ENCODE measurements at places on chromosomes 7 and 10.

GRCh38 chr10:44185315-44185666 is 199.6 kb downstream of the CXCL12 start:
- H3K36me3 ChIP-seq = no peaks in the 10 kb centered on the region
- no peak for DNase-seq
- H3K27ac ChIP-seq = no peak overlapping the region

GRCh38 chr10:44958898-44959246 is 730 bp upstream of the RASSF4 start:
- H3K4me3 ChIP-seq = peak overlapping the region; percentile 80
- peaks cover 15% of the 10 kb centered on the region for H3K4me1 ChIP-seq
- H3K27me3 ChIP-seq = no peaks in the 10 kb centered on the region
- no peak for DNase-seq
- peaks cover 14% of the 10 kb centered on the region for H3K36me3 ChIP-seq
- peak overlapping the region; percentile 77 for H3K27ac ChIP-seq

DNA sequence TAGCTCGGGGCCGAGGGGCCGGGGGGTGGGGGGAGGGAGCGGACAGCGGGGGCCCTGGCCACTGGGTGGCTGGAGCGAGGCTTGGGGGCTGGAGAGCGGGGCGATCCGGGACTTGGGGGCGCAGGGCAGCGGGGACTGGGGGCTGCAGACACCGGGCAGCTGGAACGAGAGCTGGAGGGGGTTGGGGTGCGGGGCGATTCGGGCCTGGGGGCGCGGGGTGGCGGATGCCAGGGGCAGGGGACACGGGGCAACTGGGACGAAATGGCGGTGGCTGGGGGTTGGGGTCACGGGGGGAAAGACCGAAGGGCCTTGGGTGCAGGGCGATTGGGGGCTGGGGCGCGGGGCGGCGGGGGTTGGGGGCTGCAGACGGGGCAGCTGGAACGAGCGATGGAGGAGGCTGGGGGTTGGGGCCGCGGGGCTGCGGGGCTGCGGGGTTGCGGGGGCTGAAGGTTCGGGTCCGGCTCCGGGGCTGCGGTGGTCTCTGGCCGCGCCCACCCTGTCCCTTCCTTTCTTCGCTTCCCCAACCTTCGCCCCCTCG is 590 bp downstream of the COL26A1 start:
- H3K36me3 ChIP-seq = no peaks in the 10 kb centered on the region
- H3K27me3 ChIP-seq = peaks cover 28% of the 10 kb centered on the region
- H3K27ac ChIP-seq = no peak overlapping the region

- H3K4me3 ChIP-seq = no peak overlapping the region
- H3K27ac ChIP-seq = peak overlapping the region; percentile 7
- no peak for DNase-seq
Measured at GRCh38 chr10:86644794-86645445, 9.4 kb upstream of the OPN4 start.

GRCh38 chr10:124090601-124091209 is 2.7 kb downstream of the CHST15 start:
- H3K27me3 ChIP-seq = peaks cover 55% of the 10 kb centered on the region
- H3K4me1 ChIP-seq = no peaks in the 10 kb centered on the region
- no peak overlapping the region for H3K27ac ChIP-seq
- H3K4me3 ChIP-seq = no peak overlapping the region
- DNase-seq = no peak

DNA sequence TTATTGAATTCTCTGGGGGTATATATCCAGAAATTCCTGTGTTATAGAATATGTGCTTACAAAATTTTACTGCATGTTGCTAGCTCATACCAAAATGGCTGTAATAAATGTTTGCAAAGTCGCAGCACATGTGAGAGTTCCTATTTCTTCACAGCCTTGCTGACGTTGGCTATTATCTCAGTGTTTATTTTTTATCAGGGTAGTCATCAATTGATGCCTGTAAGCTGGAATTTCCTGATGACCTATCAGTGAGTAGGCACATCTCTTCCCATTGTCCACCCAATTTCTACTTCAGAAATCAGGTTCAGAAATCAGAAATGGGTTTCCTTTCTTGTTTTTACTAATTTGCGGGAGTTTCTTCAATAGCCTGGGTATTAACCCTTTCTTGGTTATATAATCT is 268.1 kb upstream of the FZD8 start:
- H3K27ac ChIP-seq = no peak overlapping the region
- H3K4me3 ChIP-seq = no peak overlapping the region
- no peaks in the 10 kb centered on the region for H3K4me1 ChIP-seq
- DNase-seq = no peak
- H3K36me3 ChIP-seq = no peaks in the 10 kb centered on the region
- no peaks in the 10 kb centered on the region for H3K27me3 ChIP-seq

DNA sequence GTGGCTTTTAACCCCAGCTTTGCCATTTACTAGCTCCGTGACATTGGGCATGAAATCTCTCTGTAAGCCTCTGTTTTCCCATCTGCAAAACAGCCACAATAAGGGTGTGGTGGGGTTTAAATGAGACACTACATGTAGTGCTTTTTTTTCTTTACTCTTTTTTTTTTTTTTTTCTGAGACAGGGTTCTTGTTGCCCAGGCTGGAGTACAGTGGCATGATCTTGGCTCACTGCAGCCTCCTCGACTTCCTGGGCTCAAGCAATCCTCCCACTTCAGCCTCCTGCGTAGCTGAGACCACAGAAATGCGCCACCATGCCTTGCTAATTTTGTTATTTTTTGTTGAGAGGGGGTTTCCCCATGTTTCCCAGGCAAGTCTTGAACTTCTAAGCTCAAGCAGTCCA is 8.3 kb upstream of the DENND10 start:
- H3K27ac ChIP-seq = peak overlapping the region; percentile 77
- H3K4me3 ChIP-seq = peak overlapping the region; percentile 50
- DNase-seq = no peak
- peaks cover 2% of the 10 kb centered on the region for H3K27me3 ChIP-seq
- H3K36me3 ChIP-seq = peaks cover 5% of the 10 kb centered on the region
- peaks cover 49% of the 10 kb centered on the region for H3K4me1 ChIP-seq

- no peaks in the 10 kb centered on the region for H3K36me3 ChIP-seq
- peaks cover 7% of the 10 kb centered on the region for H3K27me3 ChIP-seq
- no peaks in the 10 kb centered on the region for H3K4me1 ChIP-seq
- no peak overlapping the region for H3K27ac ChIP-seq
- DNase-seq = no peak
Measured at GRCh38 chr10:10811562-10811961, 206.1 kb upstream of the CELF2 start.

- DNase-seq = no peak
- no peak overlapping the region for H3K27ac ChIP-seq
- H3K4me3 ChIP-seq = no peak overlapping the region
- H3K36me3 ChIP-seq = no peaks in the 10 kb centered on the region
Measured at GRCh38 chr10:47414752-47415519, 30.8 kb upstream of the ZNF488 start.

- no peak overlapping the region for H3K4me3 ChIP-seq
- H3K4me1 ChIP-seq = peaks cover 13% of the 10 kb centered on the region
- peaks cover 10% of the 10 kb centered on the region for H3K36me3 ChIP-seq
Measured at GRCh38 chr10:31419394-31420063, 100.5 kb downstream of the ZEB1 start.

GRCh38 chr10:114334301-114334700 is 70.0 kb downstream of the AFAP1L2 start:
- H3K4me1 ChIP-seq = peaks cover 22% of the 10 kb centered on the region
- no peaks in the 10 kb centered on the region for H3K27me3 ChIP-seq
- H3K36me3 ChIP-seq = no peaks in the 10 kb centered on the region
- no peak overlapping the region for H3K27ac ChIP-seq
- no peak for DNase-seq

DNA sequence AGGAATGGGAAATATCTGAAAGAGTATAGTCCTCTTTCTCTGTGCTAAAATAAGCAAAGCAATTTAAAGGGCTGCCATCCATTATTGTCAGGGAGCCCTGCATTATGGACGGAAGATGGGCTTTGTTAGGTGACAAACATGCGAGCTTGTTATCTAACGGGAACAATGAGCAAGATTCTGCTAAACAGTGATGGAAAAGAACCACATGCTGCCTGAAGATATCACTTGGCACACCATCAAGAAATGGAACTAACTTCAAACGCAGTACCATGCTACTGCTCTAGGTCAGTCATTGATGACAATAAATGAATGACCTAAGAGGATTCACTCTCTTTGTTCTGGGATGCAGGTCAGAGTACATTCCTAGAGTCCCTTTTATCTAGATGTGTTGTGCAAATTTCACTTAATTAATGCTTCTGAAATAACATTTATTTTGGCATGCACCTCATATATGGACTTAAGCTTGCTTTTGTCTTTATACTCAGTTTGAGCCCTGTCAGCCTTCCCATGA is 175.7 kb upstream of the PTN start:
- H3K4me3 ChIP-seq = no peak overlapping the region
- no peaks in the 10 kb centered on the region for H3K36me3 ChIP-seq
- no peaks in the 10 kb centered on the region for H3K27me3 ChIP-seq
- no peaks in the 10 kb centered on the region for H3K4me1 ChIP-seq

GRCh38 chr10:79102498-79102874 is 33.7 kb downstream of the ZMIZ1 start:
- no peak overlapping the region for H3K4me3 ChIP-seq
- DNase-seq = no peak
- no peaks in the 10 kb centered on the region for H3K27me3 ChIP-seq
- H3K36me3 ChIP-seq = no peaks in the 10 kb centered on the region
- H3K4me1 ChIP-seq = peaks cover 12% of the 10 kb centered on the region
- no peak overlapping the region for H3K27ac ChIP-seq

DNA sequence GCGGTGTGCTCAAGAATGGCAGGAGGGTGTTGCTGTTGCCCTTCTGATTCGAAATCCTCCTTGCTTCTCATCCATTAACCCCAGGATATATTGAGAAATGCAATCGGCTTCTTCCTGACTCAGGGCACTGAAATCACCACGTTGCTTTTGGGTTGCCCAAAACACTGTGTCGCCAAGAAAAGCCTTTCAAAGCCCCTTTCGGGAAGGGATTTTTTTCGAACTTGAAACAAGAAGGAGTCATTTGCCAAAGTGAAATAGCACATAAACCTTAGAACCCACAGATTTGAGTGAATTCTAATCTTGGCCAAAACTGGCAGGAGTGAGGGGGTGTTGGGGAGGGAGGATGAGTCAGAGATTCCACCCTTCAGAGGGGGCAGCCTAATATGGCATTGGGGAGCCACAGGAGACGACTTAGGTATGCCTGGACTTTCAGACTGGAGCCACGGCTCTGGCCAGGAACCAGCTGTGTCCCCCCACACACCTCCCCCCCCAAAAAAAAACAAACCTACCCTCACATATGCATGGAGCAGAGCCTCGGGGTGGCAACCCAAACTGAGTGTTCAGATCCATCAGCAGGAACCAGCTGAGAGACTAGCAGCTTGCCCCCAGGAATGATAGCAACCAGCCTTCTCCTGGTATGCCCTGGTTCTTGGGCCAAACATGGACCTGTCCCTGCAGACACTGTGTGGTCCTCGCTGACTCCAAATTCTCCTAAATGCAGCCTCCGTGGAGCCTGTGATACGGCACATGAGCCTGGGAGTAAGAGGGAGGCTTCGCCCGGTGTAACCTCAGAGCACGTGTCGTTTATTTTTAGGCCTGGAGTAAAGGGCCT is 138.4 kb downstream of the FGFR2 start:
- H3K4me1 ChIP-seq = no peaks in the 10 kb centered on the region
- no peak overlapping the region for H3K27ac ChIP-seq
- no peak overlapping the region for H3K4me3 ChIP-seq
- H3K36me3 ChIP-seq = no peaks in the 10 kb centered on the region

DNA sequence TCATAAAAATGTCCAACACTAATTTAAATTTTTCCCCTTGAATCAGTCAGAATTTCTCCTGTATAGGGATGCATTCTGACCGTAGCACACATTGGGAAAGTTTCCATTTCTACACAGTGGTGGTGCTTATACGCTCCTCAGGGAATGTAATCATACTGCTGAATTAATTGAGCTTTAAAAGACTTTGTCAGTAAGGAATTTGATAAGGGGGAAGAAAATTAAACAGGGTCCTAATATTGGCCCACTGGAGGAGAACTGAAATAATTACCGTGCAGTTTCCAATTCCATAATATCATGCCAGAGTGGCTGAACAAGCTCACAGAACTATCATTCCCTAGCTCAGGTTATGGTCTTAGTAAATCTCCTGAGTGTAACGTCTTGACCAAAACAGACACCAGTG is 1041.9 kb downstream of the NRG3 start:
- H3K4me1 ChIP-seq = no peaks in the 10 kb centered on the region
- DNase-seq = no peak
- H3K27ac ChIP-seq = no peak overlapping the region
- no peak overlapping the region for H3K4me3 ChIP-seq

DNA sequence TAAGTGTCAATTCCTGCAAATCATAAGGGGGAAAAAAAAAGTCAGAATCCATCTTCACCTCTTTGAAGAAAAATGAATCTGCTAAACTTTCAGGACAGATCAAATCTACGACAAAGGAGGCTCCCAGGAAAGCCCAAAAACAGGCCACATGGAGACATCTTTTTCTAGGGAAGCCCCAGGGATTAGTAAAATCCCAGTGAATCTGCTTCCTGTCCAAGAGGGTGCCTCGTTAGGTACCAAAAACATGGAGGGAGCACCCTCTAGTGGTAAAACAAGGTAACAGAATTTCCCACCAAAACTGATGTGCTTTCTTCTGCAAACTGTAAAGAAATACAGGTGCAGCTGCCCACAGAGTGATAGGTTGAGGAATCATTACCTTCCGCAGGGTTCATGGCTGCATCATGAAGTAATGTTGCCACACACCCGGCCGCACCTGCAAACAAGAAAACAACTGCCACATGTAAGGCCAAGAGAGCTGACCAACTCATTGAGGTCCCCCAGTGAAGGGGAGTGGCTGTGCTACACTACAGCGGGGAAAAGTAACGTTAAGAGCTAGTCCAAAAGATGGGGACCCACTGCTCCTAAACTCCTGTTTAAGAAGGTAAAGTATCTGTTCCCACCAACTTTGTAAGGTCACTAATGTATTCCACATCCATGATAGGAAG is 7.9 kb downstream of the SLC25A28 start:
- H3K4me3 ChIP-seq = no peak overlapping the region
- peak; percentile 25 for DNase-seq
- peaks cover 25% of the 10 kb centered on the region for H3K36me3 ChIP-seq
- H3K27me3 ChIP-seq = no peaks in the 10 kb centered on the region
- peaks cover 24% of the 10 kb centered on the region for H3K4me1 ChIP-seq

DNA sequence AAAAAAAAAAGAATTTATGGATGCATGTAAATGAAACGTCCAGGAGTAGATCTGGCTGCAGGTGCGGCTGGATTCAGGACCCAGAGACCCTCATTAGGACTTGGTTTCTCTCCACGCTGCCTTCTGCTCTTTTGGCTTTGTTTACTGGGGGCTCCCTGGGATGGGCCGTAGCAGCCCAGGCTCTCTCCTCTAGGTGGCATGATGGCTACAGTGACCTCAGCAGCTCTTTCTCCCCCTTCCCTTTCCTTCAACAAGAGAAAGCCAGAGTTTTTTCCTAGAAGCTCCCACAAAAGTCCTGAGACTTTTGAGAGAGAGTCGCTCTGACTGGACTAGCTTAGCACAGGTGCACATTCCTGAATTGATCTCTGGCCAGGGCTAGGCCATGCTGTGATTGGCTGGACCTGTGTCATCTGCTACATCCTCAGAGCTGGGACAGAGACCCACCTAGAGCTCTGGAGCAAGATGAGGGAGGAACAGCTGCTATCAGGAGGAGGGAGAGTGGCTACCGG is 67.8 kb upstream of the PDCD4 start:
- peak overlapping the region; percentile 75 for H3K27ac ChIP-seq
- no peaks in the 10 kb centered on the region for H3K27me3 ChIP-seq
- no peak for DNase-seq
- peaks cover 40% of the 10 kb centered on the region for H3K4me1 ChIP-seq
- H3K36me3 ChIP-seq = no peaks in the 10 kb centered on the region

All from T-helper 2 cell treated with Interferon-gamma antibody and Interleukin-4, amounts not matched to agents 5 μg/mL and 100 μg/mL, for 36 hours (primary cell).